ENCODE measurements at places on chromosomes 6 and 20.

- DNase-seq: no peak
These were observed 1.0 kb upstream of the HFE start for GRCh38 chr6:26086211-26086610.

- no peak for DNase-seq
These were observed 13.3 kb downstream of the DUSP22 start for GRCh38 chr6:305371-306206.

DNA sequence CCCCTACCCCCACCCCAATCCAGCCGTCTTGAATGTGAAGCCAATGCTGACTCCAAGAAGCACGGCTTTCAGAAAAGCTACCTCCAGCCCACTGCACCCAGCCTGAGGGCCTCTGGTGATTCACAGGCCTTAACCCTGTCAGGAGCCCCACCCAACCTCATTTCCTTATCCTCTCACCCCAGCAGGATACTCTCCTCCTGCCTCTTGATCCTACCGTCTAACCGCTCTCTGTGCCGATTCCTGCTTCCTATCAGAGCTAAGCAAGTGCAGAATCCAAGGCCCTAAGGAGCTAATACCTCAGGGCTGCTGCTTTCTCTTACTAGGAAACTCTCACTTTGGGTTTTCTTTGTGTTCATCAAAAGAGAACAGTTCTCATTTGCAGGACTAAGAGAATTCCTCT is 47.2 kb downstream of the TRERF1 start:
- no peak for DNase-seq

DNA sequence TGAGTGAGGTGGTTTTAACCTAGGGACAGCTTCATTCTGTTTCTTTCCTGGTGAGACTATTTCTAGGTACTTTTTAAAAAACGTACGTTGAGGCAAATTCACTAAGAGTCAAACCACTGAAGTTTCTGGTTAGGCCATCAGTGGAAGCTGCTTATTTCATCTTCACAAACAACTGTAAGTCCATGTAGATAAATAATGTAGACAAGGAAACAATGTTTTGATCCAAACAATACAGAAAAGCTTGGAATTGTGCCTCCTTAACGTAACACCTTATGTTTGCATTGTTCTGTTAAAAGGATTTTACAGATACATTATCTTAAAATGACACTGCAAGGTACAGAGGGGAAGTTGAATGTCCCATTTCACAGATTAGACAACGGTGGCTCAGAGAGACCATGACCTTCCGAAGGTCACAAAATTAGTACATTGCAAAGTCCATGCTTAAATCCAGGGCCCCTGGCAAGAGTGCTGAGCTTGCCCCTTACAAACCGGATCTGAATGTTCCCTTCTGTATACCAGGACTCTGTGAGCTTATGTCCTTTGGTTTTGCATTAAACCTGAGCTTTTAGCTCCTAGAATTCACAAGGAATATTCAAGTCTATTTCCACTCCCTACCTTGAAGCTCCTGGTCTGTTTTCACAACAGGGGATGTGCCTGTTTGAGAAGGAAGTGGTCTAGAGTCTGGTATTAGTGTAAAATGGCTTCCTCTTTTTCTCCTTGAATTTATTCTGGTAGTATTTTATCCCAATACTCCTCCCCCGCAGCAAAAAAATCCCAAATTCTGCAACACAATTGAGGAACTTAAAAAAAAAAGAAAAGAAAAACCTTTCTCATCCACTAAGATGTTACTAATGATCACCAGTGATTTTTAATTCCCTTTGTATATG is 28.9 kb upstream of the ZNF217 start:
- DNase-seq: no peak

- no peak for DNase-seq
These were observed 4.0 kb downstream of the SIM1 start for GRCh38 chr6:100460650-100461204.

Measured in D341Med (cell line).